ENCODE measurements at places on chromosomes 16 and 17.
A peak's percentile ranks its signal among the peaks of the same experiment; 100 is the strongest.

DNA sequence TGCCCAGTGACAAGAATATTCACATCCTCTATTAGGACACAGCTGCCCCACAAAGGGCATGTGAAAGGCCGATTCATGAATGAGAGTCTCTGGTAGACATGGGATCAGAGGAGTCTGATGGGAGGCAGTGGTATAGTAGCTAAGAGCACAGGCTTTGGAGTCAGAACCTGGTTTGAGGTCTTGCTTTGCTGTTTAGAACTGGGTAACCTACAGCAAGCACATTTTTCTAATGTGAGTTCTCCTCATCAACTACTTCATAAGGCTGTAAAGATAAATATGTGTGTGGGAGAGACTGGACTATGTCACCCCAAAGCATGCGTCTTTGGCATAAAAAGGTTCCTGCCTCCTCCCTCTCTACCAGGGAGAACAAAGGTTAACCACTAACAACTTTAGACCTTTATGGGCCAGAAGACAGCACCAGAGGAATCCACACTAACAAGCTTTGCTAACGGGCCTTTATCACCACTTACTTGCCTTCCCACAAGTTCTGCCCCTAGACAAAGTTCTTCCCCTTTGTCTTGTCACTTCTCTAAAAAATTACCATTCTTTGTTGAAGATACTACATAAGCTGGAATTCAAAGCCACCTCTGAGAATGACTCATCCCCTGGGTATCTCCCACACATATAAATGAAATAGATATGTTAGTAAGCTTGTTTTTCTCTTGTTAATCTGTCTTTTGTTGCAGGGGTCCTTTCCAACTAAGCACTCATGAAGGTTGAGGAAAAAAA is 21.1 kb downstream of the CDR2 start:
- DNase-seq, result no peak

- DNase-seq, result peak; percentile 58
These were observed 5.4 kb downstream of the MYO1C start for GRCh38 chr17:1486802-1487695.

- no peak for DNase-seq
These were observed 8.9 kb downstream of the CALB2 start for GRCh38 chr16:71367241-71367976.

GRCh38 chr16:885391-885790 is 84.9 kb upstream of the GNG13 start:
- DNase-seq, result no peak

DNA sequence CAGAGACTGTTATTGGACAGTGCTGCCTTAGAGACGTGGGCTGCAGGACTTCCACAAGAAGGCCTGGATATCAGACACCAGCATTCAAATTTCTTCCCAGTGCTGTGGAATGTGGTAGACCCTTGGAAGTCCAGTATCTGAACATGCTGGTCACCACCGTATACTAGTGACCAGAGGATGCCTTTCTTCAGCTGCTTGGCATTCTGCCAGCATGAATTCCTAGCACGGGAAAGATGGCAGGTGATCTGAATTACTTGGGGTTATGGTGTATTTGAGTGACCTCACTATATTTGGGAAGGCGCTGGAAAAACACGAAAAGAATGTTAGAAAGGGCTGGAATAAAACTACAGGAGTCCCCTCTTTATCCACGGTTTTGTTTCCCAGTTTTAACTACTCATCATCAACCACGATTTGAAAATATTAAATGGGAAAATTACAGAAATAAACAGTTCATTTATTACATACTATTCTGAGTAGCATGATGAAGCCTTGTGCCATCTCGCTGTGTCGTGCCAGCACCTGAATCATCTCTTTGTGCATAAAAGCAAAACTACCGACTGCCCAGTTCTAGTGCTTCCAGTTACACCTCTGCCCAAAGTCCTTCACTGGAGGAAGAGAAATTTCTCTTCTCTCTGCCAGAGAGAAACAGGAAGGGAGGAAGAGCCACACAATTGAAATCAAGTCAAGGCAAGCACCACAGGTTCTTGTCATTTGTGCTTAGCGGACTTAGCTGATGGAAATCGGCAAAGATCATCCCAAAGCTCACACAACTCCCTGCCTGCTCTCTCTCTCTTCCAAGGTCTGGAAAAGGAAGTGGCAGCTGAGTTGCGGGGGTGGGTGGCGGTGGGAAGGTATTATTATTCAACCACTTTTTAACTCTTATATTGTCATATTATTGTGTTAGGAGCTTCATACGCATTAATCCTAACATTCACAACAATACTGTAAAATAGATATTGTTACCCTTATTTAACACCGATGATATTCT is 1.4 kb upstream of the CHST4 start:
- DNase-seq, result no peak

- DNase-seq, result no peak
These were observed 12.4 kb downstream of the SLC47A2 start for GRCh38 chr17:19703828-19704613.

- DNase-seq, result no peak
These were observed 8.2 kb upstream of the EIF1 start for GRCh38 chr17:41680426-41681040.

DNA sequence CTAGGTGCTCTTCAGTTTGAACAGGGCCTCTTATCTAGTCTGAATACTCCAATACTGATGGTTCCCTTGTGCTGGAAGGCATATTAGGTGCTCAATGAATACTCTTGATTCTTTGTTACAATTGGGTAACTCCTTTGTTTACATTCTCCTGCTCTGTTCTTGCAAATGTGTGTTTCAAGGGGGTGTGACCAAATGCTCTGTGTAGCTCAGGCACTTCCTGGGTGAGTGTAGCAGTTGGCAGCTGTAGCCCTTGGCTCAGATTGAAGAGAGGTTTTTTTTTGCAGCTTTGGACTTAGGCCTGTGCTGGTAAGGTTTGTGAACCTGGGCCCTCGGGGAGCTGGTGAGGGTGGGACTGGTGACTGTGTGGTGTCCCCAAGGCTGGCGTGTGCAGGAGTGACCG is 20.2 kb downstream of the TBCD start:
- DNase-seq, result no peak

DNA sequence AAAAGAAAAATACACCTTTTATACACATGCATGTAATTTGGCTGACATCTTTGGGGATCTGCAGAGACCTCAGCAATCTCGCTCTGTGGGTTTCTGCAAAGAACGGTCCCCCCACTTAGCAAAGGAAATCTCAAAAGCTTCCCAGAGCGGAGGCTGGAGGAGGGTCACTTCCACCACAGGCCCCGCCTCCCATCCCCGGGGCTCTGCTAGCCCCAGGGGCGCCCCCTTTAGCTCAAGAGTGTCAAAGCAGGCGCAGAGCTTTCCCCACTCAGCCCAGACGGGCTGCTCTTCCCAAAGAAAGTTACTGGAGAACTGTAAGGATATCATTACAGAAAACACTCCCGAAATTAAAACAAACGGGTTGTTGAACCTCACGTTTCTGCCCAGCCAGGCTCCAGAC is 11.4 kb downstream of the SLC13A5 start:
- DNase-seq, result no peak

- DNase-seq, result no peak
These were observed 28.9 kb upstream of the RPH3AL start for GRCh38 chr17:381516-381915.

DNA sequence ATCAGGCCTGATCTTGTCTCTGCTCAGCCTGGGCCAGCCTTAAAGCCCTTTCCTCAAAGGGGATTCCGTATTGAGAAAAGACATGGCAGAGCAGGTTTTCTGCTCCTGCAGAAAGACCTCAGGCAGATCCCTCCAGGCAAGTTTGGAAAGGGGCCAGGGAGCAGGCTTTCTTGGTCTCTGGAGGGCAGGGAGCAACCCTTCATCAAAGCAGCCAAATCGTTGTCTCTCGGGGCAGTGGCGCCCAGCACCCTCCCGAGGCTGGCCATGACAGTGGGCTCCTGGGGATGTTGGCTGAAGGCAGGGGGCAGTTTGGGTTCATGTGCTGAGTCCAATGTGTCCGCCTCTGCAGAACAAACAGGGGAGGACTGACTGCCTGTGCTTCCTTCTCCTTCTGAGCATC is 168.4 kb upstream of the WSCD1 start:
- no peak for DNase-seq

DNA sequence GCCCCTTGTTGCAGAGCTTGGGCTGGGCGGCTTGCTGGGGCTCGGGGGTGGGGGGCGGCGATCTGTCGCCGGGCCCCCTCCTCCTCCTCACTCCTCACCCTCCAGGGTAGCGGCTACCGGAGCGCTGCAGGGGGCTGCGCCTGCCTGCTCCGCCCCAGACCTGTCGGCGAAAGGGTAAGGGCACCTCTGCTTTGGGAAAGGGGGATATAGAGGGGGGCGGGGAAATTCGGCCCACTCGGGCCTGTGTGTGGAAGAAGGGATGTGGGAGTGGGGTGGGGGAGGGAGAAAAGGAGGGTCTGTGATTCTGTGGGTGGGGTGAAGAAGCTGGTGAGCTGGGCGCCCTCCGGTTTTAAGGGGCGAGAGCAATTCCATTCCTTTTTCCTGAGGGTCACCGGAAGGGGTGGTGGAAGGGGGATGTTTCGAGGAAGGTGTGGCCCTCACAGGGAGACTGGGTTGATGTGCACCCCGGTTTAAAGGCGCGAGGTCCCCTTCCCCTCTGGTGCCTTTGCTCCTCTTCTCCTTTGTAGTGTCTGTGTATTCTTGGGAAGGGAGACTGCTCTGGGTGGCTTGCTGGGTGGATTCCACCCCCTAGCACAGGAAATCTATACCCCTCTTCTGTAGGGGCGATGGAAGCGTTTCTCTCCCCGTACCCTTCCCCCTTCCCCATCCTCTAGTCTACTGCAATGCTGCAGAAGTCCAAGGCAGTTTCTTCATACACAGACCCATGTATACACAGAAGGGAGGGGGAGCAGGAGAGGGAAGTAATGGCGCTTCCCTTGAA is 878 bp downstream of the TAOK1 start:
- DNase-seq, result no peak

GRCh38 chr16:80197741-80198201 is 343.0 kb upstream of the DYNLRB2 start:
- DNase-seq, result no peak

DNA sequence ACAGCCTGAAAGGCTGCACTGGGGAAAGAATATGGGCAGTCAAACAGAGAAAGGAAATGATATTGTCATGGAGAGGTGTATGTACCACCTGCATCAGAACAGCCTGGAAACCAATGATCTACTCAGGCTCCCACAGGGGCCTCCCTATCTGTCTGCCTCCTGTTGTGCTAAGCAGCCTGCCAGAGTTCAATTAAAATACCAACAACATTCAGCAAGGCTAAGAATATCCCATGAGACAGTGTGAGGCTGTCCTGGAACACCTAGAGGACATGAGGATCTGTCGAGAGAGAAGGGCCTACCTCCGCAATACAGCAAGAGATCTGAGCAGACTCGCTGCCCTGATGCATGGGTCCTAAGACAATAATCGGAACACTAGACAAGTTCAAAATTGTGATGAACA is 8.4 kb downstream of the FXR2 start:
- DNase-seq, result no peak

- no peak for DNase-seq
These were observed 66.6 kb upstream of the CBX4 start for GRCh38 chr17:79905832-79906231.

- DNase-seq, result no peak
These were observed 109.6 kb upstream of the GOT2 start for GRCh38 chr16:58843675-58844074.

GRCh38 chr17:9865586-9865985 is 39.5 kb downstream of the RCVRN start:
- DNase-seq, result no peak

DNA sequence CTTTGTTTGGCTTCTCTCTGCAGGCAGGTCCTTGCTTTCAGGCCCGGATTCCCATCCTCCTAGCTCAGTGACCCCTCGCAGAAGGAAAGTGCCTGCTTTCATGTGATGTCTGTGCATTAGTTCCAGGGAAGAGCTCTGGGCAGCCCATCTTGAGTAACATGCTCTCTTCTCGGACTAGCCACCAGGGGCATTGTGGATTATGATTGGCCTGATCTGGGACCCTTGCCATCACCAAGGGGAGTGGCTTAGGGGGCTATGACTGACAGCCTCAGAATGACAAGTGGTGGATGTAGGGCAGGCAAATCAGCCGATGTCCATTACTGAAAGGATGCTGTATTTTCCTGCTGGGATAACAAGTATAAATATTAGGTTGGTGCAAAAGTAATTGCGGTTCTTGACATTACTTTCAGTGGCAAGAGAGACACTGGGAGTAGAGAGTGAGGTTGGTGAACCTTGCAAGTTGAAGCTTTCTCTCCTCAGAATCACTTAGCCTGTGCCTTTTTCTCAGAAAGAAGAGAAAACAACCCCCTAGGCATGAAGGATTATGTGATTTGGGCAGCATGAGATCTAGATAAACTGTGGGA is 71.5 kb upstream of the MPHOSPH6 start:
- no peak for DNase-seq

DNA sequence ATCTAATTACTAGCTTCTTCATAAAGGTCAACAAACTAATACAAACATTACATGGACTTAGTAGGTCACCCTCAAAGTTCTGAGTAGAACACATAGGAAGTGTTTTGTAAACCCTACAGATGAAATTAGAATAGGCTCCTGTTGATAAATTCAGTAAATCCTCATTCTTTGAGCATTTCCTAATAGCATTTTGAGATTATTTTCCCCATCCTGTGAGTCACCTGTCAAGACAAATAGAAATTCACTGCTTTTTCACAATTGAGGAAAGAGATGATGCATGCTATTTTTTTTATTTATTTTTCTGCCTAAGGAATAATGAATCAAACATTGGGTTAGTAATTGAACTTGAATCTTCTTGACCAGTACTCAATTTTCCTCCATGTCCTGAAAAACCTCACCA is 666.7 kb upstream of the GOT2 start:
- DNase-seq, result no peak

DNA sequence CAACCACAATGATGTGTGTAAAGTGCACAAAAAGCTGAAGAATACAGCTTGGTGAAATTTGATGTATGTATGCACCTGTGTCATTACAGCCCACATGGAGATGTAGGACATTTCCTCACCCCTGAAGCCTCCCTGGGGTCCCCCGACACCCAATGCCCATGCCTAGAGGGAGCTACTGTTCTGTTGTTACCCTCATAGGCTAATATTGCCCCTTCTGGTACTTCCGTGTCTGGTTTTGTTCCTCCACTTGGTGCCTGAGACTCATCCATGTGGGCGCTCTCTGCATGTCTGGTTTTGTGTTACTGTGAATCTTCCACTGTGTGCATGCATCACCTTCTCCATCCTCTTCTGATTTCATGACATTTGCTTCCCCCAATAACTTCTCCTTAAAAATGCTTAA is 18.6 kb downstream of the TNFRSF13B start:
- DNase-seq, result no peak

GRCh38 chr17:76382351-76382802 is 2.0 kb upstream of the SPHK1 start:
- peak; percentile 48 for DNase-seq

GRCh38 chr16:85570213-85570734 is 42.8 kb upstream of the GSE1 start:
- DNase-seq, result no peak

- DNase-seq, result no peak
These were observed 278.8 kb upstream of the C16orf82 start for GRCh38 chr16:26787924-26788323.

GRCh38 chr16:58499615-58500351 is at the start of gene NDRG4:
Gene NDRG4, plus strand, starts transcription at chr16:58500143. Its CDS starts 106 bp downstream, at chr16:58500249.
- DNase-seq, result no peak

GRCh38 chr17:31674717-31675349 is 184.2 kb downstream of the COPRS start:
- DNase-seq, result no peak

All from omental fat pad (tissue), 4 donors.